ENCODE measurements at places on chromosomes 4 and X.

DNA sequence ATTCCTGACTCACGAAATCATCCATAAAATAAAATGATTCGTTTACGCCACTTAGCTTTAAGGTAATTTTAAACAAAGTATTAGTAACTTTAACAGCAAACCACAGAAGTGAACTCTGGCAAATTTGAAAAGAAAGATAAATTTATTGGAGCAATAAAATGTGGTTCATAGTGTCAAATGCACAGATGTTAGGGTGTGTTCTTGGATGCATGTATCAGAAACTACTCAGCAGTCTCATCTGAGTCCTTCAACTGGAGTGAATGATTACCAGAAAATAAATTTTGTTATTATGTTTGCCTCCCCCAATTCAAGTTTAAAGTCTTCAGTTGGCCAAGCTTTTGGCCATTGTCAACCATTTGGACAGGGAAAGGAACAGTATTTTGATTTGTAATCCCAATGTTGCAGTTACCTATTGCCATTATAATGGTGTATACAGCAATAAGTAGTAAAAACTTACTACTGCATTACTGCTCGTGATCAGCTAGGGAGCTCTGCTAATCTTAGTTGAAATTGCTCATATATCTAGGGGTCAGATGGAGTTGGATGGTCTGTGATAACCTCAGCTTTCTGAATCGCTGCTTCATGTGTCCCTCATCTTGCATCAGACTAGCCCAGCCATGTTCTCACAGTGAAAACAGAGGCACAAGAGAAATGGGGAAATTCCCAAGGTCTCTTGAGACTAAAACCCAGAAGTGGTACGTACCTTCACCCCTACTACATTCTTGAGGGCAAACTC, 254.6 kb upstream of the KCNIP4 start:
- no peak for DNase-seq

DNA sequence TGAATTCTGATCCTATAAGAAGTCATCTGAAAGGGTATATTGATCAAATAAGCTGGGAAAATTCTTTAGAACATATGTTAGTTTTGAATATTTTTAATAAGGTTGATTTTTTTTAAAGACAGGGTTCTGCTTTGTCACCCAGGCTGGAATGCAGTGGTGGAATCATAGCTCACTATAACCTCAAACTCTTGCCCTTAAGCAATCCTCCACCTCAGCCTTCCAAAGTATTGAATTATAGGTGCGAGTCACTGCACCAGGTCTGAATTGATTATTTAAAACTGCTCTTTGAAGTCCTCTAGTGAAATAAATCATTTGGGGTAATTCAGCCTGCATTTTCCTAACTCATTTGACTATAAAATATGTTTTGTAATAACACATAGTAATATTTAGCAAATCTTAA, 812.3 kb downstream of the PDHA2 start:
- no peak for DNase-seq

DNA sequence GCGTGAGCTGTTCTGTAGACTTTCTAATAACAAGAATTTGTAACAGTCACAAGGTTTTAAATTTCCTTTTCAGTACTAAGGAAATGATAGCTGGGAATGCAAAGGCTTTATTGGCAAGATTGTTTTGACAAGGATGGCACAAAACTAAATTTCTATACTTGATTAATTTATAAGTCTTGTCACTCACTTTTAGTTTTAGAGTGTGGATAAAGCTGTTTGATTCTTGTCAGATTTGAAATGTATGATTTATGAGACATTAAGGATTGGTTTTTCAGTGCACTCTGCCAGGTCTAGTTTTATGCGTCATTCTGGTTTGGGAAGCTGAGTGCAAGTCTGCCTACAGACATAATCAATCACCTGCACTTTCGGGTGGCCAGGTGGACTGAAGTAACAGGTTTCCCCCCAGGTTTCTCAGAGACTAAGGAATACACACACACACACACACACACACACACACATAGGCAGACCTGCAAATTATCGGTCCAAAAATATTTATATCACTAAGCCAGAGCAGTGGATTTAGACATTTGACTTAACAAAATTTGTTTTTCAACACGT, 9.3 kb downstream of the FHL1 start:
- no peak for DNase-seq

GRCh38 chrX:50161127-50161526, 39.7 kb downstream of the AKAP4 start:
- DNase-seq, result no peak

GRCh38 chr4:128379860-128380259, 92.2 kb upstream of the PGRMC2 start:
- no peak for DNase-seq

- DNase-seq, result no peak
These were observed 14.9 kb downstream of the NRK start for GRCh38 chrX:105837232-105837631.

GRCh38 chr4:133801883-133802282, 399.7 kb downstream of the PABPC4L start:
- no peak for DNase-seq

GRCh38 chr4:154039435-154040343, 250.8 kb upstream of the SFRP2 start:
- DNase-seq, result no peak

DNA sequence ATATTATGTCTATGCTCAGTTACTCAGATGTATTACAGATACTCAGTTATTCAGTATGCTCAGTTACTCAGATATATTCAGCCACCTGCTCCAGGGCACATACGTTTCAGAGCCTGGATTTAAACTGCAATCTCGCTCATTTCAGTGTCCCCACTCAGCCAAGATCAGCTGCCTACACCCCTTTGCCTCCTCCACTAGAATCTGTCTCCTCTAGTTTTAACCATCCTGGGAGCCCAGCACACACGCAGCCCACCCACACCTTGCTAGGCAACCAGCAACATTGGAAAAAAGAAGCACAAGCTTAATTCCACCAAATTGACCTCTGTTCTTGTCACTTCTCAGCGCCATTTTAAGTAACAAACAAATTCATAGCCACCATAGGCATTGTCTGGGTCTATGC, 246.2 kb downstream of the QDPR start:
- DNase-seq, result no peak

DNA sequence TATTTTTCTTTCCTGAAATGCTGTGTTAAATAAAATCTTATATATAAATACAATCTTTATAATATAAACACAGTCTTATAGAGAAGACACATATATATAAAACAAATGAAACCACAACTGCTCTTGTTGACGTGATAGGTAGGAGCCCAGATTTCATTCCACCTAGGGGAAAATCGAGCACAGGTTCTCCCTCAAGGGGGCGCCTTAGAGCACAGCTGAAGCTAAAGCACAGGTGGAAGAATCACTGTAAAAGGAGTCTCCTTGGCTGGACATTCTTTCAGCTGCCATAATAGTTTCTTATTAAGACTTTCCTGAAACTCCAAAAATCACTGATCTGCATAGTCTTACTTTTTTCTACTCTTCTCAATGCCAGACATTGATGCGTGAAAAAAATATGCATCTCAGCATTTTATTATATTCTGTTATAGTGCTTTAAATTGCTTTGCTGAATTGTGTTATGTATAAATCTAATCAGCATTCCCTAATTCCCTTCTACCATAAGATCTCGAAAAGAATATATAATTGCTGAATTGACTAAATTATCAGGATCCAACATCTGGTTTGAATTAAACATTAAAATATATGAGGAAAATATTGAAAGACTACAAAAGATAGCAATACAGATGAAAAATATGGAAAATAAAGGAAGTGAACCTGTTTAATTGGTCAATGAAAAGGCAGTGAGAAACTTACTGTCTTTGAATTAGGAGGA, 25.5 kb upstream of the RXFP1 start:
- DNase-seq, result no peak

Measured in stimulated activated CD8-positive, alpha-beta memory T cell treated with anti-CD3 and anti-CD28 coated beads, Interleukin-4, amount 100 ng/mL, for 1 hour (primary cell).